ENCODE measurements at places on chromosomes 6 and 20.

DNA sequence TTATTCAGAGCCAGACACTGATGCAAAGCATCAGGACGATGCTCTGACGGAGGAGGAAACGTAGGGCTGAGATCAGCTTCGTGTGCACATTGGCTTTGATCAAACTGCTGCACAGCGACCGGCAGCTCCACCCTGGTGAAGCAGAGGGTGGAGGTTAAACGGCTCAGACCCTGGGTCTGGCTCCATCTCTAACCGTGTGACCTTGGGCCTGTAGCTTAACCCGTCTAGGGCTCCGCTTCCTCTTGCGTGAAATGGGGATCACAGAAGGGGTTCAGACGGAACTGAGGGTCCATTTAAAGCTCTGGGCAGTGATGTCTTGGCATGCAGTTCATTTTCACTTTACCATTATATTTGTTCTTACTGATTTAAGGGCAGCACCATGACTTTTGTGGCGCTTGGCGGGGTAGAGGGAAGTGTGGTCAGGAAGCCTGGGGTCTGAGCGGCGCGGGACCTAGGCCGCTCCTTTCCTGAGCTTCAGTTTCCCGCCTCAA lies 644 bp downstream of the RBL1 start:
- no peak for DNase-seq

DNA sequence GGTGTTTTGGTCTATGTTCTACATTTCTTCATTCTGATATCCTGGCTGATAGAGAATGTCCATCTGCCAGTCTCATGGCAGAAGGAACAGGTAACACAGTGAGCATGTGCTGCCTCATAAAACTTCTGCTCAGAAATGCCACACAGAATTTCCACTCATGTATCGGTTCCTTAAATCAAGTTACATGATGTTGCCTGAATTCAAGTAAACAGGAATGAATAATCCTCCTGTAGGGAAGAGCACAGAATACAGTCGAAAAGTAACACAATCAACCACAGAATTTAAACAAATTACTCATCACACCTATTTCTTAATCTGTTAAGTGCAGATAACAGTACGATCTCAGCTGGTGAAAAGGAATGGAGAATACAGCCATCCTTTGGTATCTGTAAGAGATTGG lies 74.7 kb downstream of the FAM217A start:
- DNase-seq, result no peak

DNA sequence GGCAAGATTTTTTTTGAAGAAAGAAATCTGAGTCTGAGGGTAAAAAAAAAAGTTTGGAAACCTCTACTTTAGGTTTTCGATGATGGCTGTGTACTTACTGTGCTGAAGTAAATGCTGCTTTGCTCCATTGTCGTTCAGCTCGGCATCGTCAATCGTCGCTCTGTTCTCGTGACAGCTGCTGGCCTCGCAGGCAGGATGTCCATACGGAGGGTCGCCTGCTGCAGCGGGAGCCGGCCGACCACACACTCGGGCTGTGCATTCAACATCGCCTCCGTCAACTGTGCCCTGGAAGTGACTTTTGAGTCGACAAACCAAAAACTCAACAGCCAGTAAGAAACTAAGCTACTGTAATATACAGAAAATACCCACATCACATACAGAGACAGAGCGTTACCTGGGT lies 53.1 kb upstream of the SMOC2 start:
- DNase-seq, result no peak

GRCh38 chr20:34892671-34893070 lies 16.3 kb downstream of the ACSS2 start:
- no peak for DNase-seq

DNA sequence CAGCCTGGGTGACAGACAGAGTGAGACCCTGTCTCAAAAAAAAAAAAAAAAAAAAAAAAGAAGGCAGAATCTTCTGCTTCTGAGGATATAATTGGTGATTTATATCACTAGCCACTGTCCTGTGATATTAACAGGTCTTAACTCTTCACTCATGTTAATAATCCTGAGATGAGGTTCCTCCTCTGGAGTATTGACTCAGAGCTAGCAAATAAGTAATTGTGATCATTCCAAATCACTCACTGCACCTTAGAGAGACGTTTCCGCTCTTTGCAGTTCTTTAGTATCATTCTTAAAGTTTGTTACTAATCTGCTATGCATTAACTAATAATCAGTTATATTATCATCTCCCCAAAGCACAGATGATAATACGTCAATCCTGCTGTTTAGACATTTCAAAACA lies 41.6 kb upstream of the NOX3 start:
- DNase-seq, result no peak

GRCh38 chr6:21653323-21653722 lies 59.8 kb downstream of the SOX4 start:
- no peak for DNase-seq

GRCh38 chr6:6588064-6588923 lies at the start of gene LY86:
TSS of gene LY86 (plus strand) at chr6:6588720. CDS start at chr6:6588735, 15 bp downstream.
- no peak for DNase-seq

DNA sequence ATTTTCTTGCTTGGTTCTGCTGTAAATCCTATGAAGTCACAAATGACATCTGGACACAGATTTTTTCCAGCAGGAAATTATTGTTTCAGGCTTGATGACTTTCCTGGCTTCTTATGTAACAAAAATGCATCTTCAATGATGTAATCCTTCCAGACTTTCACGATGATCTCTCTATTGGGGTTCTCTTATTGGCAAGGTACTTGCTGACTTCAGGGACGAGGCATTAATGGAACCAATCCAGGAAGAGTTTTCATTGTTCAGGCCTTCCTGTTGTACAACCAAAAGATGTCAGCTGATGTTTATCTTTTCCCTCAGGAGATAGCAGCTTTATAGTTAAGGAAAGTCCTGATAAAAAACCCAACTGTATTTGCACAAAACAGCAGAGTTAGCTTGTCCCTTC lies 118.5 kb upstream of the MMS22L start:
- DNase-seq, result no peak

DNA sequence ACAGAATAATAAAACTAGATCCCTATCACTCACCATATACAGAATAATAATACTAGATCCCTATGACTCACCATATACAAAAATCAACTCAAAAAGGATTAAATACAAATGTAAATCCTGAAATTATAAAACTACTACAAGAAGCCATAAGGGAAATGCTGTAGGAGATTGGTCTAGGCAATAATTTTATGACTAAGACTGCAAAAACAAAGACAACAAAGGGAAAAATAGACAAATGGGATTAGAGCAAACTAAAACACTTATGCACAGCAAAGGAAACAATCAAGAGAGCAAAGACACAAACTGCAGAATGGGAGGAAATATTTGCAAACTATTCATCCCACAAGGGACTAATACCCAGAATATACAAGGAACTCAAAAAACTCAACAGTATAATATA lies 4.1 kb upstream of the RNF217 start:
- DNase-seq, result no peak

DNA sequence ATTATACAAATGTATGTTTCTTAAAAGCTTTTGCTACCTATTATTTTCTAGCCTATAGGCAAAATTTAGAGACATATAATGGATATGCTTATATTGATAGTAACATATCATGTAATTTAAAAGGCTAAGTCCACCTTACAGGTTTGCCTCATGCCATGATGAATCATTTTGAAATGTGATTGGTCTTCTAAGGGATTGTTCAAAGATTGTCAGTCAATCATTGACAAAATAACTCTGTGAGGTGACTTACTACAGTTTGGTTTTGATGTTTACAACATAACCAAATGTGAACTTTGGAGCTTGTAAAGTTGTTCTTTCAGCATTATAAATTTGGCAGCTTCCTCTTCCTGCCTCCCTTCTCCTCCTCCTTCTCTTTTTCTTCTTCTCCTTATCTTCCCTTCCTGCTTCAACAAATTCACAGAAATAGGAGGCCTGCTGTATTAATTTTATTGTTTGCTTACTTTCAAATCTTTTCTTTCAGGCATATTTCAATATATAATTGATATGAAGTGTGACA lies 39.7 kb upstream of the ZFP64 start:
- DNase-seq, result no peak

DNA sequence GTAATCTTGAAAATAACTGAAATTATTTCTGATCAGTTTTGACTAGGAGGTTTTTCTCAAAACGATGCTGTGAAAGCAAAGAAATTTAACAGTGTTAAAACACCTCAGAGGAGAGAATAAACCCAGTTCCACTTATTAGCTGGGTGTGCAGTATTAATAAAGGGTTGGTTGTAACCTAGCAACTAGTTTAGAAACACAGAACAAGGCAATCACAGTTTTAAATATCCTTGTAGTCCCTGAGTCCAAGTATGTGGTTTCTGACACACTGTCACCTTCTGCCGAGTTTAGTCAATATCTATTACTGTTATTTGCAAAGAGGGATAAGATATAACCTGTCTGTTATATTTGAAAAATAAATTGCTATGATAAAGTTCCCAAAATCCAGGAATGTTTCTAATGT lies 70.2 kb upstream of the INSM1 start:
- no peak for DNase-seq

DNA sequence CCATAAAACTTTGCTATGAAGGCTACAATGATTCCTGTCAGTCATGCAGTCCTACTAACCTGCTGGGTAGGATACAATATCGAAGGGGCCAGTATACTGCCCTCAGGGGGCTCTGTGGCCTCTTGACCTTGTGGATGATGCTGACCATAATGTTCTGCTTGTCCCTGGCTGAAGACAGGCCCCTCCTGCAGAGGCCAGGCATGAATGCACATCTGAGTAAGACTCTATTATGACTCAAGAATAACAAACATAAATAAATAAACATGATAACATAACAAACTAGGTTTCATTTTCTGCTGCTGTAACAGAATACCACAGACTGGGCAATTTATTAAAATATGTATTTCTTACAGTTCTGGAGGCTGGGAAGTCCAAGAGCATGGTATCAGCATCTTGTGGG lies 44.0 kb upstream of the POU5F1 start:
- DNase-seq, result no peak

- no peak for DNase-seq
Observed at GRCh38 chr20:52078289-52078688, 113.3 kb downstream of the ZFP64 start.

GRCh38 chr6:28920281-28920680 lies 3.5 kb downstream of the TRIM27 start:
- DNase-seq, result no peak

DNA sequence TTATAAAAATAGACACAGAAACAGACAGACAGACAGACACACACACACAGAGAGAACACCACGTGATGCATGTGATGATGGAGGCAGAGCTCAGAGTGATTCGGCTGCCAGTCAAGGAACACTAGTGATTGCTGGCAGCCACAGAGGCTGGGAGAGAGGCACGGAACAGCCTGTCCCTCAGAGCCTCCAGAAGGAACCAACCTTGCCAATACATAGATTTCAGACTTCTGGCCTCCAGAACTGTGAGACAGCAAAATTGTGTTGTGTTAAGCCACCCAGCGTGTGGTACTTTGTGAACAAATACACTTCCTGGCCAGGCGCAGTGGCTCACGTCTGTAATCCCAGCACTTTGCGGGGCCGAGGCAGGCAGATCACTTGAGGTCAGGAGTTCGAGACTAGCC lies 9.5 kb upstream of the PARD6B start:
- no peak for DNase-seq

DNA sequence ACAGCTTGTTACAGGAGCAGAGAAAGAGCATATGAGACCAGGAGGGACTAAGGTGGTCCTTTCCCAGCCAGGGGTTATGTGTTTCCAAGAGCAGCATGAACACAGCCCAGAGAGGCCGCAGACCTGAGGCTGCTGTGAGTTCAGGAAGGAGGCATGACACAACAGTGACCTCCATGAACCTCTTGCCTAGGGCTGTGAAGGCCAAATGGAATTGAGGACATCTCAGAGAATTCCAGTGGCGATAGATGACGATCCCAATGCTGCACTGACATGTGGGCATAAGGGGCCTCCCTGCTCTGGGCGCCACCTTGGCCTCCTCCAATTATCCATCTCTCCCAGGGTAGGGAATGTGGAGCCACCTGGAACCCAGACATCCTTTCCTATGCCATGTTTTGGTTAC lies 79.9 kb upstream of the FUCA2 start:
- DNase-seq, result no peak

DNA sequence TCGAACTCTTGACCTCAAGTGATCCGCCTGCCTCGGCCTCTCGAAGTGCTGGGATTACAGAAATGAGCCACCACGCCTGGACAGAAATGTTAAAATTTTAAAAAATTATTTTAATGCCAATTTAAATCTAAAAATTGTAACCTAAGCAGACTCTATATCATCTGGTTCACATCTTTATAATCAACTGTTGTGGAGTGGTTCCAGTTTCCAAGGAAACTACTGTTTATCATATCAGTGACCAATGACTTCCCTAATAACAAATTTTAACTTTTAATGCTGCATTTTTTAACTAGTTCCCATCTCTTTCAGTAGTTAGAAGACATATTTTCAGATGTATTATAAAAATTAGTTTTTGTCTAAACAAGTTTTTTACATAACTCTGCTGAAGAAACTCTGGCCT lies 5.2 kb upstream of the BTN3A2 start:
- DNase-seq, result no peak

GRCh38 chr6:167988154-167988495 lies 9.3 kb upstream of the KIF25 start:
- no peak for DNase-seq

- DNase-seq, result no peak
Observed at GRCh38 chr20:17504898-17505635, 26.1 kb downstream of the BFSP1 start.

DNA sequence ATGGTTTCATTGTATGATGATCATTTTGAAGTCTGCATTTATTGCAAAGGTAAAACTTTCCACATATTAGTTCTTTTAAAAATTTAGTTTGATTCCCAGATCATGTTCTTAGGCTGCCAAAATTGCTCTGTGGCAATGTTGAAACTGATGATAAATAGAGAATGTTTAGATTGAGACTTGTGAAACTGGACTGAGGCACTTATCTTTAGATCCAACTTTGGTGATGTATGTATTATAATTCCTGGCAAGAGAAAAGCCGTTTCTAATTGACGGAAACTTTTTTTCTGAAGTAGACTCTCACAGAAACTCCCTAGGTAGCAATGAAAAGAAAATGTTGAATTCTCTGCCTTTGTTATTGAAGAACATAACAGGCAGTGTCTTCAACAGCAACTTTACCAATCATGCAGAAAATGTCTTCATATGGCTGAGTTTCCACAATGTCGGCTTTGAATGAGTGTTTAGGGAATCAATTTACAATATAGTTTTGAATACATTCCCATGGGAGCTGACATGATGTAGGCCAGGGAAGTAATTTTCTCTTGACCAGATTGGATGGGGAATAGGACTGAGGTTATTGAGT lies 456.2 kb downstream of the CD109 start:
- no peak for DNase-seq

All from caudate nucleus (tissue), 63 donors.